Type B pancreatic cell (in vitro differentiated cells): ENCODE measurements at places on chromosomes 7 and 10.

DNA sequence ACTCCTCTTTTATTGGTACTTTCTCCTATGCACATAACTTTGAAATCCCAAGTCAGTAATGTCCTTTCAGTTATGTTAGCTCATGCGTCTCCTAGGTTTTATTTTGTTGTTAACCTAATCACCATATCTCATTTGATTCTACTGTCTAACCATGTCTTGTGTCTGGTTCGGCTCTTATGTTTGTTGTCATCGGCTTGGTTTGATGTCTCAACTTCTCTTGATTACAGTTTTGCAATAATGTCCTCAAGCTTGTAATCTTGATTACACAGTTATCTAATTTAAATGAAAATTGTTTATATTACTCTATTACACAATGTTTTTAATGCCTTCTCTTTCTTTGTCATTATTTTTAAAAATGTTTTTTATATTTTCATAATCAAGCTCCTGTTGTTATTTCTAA is 35.9 kb upstream of the SEMA3A start:
- DNase-seq, result no peak

- DNase-seq, result peak; percentile 36
These were observed 662.6 kb upstream of the MGMT start for GRCh38 chr10:128804411-128804810.

GRCh38 chr7:117870448-117871130 is 2.7 kb downstream of the CTTNBP2 start:
- DNase-seq, result no peak

DNA sequence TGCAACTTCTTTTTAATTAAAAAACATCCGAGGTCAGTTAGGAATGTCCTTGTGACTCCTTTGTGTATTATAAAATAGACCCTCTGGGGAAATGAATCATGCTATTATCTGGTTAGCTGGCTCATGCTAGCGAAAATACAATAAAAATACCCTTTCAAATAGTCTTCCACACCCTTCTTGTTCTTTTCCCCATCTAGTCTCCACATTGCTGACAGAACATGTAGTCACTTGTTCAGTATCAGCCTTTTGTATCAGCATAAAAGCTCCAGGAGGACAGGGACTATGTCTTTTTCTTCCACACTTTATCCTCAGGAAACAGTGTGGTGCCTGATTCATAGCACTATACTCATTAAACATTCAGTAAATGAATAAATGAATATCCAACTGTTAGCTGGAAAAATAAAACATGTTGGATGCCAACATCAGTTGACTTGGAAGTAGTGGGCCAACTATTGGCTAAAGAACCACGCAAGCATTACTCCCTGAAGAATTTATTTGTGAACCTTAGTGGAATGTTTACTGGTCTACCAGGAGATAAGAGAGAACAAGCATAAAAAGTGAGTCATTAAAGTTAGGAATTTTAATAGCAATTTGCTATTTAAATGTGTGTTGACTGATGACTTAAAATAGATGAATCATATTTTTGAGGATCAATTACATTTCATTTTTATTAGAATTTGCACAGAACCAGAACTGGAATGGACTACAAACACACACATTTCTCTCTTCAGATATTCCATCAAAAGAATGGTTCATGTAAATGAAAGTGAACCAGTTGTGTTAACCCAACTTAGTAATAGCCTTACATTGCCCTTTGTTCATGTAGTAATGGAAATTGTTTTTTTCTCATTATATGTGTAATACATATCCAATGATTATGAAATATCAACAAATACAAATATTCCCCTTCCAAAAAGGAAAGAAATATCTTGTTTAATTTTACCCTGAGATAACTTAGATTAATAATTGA is 129.6 kb downstream of the DKK1 start:
- no peak for DNase-seq

GRCh38 chr7:130884437-130885417 is 150.7 kb upstream of the KLF14 start:
- no peak for DNase-seq

DNA sequence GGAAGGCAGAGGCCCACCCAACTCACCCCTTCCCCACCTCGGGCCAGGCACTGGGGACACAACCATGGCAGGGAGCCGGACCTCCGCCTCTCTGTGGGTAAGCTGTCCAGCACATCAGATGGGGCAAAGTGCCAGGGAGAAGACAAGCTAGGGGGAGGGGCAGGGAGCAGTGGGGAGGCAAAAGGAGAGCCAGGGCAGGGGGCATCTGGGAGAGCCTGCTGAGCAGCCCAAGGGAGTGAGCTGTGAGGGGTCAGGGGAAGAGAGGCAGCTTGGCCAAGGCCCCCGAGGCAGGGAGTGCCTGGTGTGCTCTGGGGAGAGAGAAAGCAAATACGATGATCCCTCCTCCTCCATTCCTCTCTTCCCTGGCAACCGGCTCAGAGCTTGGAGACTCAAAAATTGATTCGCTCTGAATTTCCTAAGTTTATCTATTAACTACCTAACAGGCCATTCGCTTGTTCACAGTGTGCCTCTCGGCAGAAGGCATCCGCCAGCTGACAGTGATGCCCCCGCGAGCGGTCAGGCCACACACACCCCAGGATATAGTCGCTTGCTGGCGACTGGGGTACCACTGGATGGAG is 4.5 kb downstream of the CAMK2B start:
- no peak for DNase-seq

GRCh38 chr10:101724446-101724845 is 29.5 kb upstream of the FBXW4 start:
- DNase-seq, result no peak

GRCh38 chr7:99455874-99456273 is 10.1 kb downstream of the ATP5MF start:
- DNase-seq, result no peak

- DNase-seq, result no peak
These were observed 1.8 kb downstream of the FOXI2 start for GRCh38 chr10:127738512-127739424.

DNA sequence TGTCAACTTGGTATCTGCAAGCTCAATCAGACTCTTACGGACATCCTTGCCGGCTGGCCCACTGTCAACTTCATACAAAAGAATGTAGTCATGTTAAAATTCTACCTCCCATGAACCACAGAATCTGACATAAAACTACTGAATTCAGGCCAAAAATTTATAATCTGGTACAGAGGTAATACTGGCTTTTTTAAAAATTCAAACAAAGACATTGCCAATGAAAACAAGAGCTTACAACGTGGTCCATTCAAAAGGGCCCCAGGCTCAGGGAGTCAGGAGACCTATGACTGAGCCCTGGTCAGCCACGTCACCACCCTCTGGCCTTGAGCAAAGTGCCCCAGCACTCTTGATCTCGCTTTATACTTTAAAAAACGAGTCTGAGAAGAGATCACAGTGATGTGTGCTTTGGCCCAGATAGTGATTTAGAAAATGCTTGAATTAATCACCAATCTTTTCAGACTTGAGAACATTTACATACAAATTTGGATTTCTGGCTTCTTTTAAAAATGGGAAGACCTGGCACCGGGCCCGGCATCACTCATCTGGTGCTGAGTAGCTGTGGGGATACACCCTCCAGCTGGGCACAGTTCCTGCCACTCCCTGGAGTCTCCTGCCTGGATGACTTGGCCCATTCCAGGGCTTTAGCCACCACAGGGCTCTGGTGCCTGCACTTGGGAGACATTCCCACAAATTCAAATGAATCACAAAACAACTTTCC is 94.1 kb downstream of the PIP4K2A start:
- DNase-seq, result no peak

- DNase-seq, result no peak
These were observed 37.0 kb upstream of the CCSER2 start for GRCh38 chr10:84291384-84291783.

- DNase-seq, result no peak
These were observed 153.1 kb downstream of the CDK14 start for GRCh38 chr7:90749262-90749661.

DNA sequence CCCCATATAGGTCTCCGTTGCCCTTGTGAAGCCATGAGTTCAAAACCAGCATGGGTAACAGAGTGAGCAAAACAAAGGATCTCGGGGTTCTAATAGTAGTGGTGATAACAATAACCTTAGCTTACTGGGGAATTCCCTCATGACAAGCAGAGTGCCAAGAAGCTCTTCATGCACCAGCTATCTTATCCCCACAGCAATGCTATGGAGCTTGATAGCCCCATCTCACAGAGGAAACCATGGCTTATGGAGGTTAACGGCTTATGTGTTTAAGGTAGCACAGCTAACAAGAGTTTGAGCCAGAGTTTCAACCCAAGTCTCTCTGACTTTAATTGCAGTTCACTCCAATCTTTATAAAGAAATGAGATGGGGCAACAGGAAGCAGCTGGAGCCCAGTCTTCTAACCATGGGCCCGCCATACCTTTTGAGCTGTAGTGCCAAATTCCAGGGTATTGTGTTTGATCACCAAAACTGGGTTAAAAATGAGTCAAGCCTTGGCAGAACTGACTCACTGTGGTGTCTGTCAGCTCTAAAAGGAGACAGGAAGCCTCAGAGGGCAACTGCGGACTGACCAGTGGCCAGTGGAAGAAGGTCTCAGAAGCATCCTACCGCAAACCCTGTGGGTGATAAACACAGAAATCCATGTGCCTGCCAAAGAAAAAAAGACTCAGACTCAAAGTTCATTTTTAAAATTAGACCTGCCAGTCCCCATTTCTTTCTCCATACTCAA is 16.5 kb upstream of the PLAU start:
- no peak for DNase-seq

DNA sequence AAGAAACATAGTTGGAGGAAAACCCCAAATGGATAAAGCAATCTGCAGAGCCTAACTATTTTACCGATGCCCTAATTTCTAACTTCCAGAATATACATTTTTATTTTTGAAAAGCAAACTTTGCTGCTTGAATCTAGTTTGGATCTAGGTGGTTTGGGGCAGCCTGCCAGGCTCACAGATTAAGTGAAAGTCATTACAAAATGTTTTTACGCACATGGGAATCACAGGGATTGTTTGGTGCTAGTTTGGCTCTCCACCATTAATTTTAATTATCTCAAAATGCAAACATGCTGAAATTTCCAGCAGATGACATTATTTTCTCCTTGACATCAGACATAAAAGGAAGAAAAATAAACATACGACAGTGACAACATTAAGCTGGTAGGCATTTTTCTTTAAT is 166.7 kb upstream of the INHBA start:
- DNase-seq, result no peak

- no peak for DNase-seq
These were observed 23.4 kb upstream of the AKR1C3 start for GRCh38 chr10:5070648-5071410.

GRCh38 chr10:111015181-111015580 is 61.6 kb upstream of the ADRA2A start:
- DNase-seq, result no peak

DNA sequence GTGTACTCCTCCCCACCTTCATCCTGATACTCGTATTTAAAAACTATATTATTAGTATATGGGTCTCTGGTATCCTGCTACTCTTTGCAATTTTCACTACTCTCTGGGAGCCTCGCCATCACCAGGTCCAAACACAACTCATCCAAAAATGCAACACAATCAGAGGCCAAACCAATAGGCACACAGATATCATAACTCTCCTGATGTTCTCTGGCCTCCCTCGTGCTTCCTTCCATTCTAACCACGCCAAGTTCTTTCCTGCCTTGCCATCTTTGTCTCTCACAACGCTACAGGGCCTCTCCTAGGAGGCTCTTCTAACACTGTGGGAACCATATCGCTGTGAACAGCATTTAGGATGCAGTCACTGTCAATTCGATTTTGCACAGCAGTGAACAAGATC is 7.3 kb downstream of the RHEB start:
- no peak for DNase-seq

DNA sequence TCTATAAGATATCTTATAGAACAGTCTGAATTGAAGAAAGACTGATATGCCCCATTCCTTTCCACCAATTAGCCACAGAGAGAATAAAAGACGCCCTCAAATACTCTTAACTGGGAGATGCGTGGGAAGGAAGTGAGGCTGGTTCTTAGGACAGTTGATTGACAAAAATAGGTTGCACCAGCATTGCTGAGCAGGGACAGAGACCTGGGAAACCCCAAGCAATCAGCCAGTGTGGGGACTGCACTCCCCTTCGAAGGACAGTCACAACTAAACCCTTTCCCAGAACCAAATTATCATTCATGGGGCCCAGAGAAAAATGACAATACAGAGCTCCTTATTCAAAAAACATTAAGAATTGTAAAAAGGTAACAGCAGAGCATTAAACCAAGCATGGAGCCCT is 196.9 kb upstream of the GHITM start:
- no peak for DNase-seq

DNA sequence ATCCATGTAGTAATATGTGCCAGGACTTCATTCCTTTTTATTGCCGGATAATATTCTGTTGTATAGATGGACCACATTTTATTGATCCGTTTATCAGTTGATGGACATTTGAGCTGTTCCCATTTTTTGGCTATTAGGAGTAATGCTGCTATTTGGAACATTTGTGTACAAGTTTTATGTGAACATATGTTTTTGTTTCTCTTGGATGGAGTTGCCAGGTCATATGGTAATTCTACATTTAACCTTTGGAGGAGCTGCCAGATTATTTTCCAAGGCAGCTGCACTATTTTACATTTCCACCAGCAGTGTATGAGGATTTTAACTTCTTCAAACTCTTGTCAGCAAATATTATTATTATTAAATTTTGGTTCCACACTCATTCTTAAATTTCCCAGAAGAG is 59.2 kb downstream of the C10orf90 start:
- no peak for DNase-seq

DNA sequence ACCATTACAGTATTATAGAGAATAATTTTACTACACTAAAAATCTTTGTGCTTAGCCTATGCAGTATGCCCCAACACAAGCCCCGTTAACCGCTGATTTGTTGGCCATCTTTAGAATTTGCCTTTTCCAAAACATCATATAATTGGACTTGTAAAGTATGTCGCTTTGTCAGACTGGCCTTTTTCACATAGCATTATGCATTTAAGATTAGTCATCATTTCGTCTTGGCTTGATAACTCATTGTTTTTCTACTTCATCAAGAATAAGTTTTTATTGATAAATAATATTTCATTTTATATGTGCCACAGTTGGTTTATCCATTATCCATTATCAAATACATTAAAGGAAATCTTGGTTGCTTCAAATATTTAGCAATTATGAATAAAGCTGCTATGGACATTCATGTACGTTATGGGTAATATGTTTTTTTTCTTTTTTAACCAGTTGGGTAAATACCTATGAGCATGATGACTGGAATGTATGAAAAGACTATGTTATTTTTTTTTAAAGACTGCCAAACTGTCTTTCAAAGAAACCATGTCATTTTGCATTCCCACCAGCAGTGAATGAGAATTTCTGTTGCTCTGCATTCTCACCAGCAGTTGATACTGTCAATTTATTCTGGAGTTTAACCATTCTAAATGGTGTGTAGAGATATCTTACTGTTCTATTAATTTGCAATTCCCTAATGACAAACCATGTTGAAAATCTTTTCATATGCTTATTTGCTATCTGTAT is 273.1 kb upstream of the KCND2 start:
- DNase-seq, result no peak

GRCh38 chr7:47513741-47514241 is 68.1 kb downstream of the TNS3 start:
- DNase-seq, result no peak

- DNase-seq, result no peak
These were observed 97.1 kb downstream of the GNAI1 start for GRCh38 chr7:80231707-80232106.
